Left ventricle myocardium superior (tissue), 1 donor: ENCODE measurements at places on chromosomes 3 and 15. TPM values are rescaled to one million over a fixed set of nuclear protein-coding genes. Genes with fewer than 3 reads are reported as not detected.

- no peak for DNase-seq
Observed at GRCh38 chr3:14913926-14914778, 33.2 kb upstream of the NR2C2 start.

DNA sequence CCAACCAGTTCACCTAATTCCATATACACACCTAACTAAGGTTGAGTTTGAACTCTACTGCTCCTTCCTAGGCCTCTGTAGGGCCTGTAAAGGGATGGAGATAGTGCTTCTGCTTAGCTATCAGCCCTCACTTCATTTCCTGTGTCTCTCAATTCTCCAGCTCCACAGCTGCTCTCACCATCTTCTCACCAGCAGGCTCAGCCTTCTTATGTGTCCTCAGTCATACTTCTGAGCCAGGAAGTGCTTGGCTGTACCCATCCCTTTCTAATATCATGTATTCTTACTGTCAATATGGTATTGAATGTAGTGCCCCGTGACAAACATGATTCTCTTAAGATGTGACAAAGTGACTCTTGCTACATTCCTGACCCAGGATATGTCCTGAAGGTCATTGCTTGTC, 116.9 kb downstream of the SLC9A9 start:
- DNase-seq: no peak

GRCh38 chr3:100416176-100416575, 14.8 kb downstream of the LNP1 start:
- no peak for DNase-seq

- no peak for DNase-seq
Observed at GRCh38 chr15:46278062-46278461, 643.2 kb downstream of the SQOR start.

DNA sequence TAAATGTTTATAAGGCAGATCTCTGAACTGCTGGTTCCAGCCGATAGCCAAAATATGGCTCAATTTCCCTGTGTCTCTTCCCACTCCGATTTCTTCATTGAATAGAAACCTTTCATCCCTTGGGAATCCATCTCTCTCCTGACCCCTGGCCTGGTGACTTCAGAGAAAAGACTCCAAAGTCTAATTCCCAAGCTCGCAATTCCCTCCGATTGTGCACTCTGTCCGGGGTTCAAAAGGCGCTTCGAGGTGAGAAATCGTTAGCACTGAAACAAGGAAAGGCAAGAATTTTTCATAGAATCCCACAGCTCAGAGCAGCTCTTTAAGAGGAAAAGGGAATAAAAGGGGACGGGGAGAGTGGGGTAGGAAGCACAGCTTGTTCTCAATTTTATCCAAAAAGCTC, 18.4 kb upstream of the RAD18 start:
- DNase-seq: no peak

DNA sequence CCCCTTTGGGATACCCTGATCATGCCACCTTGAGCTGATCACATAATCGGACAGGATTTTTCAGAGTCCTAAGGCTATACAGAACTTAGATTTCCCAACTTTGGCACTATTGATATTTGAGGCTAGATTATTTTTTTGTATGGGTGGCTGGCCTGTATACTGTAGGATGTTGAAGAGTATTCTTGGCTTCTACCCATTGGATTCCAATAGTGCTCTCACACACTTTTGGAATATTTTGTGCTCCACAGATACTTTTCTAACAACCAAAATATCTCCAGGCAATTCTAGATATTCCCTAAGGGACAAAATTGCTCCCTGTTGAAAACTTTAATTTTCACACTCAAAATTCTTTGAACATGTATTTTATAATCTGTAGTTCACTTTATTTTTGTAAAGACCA, 125.1 kb downstream of the ABI3BP start:
- DNase-seq: no peak

DNA sequence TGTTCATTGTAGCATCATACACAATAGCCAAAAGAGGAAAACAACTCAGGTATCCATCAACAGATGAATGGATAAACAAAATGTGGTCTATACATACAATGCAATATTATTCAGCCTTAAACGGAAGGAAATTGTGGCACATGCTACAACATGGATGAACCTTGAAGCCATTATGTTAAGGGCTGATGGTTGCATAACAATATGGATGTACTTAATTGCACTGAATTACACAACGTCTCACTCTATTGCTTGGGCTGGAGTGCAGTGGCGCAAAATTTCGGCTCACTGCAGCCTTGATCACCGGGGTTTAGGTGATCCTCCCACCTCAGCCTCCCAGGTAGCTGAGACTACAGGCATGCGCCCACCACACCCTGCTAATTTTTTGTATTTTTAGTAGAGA, 7.0 kb upstream of the TMEM62 start:
- DNase-seq: no peak

- no peak for DNase-seq
Observed at GRCh38 chr3:116114586-116114985, 330.7 kb downstream of the LSAMP start.

DNA sequence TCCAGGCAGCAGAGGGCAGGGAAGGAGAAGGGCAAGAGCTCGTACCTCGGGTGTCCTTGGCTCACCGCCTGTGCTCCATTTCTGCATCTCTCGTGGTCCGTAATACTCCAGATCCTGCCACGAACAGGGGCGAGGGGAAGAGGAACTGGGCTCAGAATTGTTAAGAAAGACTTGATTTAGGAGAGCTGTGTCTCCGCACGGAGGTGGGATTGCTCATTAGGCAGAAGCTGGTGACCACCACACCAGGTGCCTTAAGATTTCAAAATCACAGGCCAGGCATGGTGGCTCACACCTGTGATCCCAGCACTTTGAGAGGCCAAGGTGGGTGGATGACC, 37.2 kb upstream of the BDH1 start:
- DNase-seq: no peak

DNA sequence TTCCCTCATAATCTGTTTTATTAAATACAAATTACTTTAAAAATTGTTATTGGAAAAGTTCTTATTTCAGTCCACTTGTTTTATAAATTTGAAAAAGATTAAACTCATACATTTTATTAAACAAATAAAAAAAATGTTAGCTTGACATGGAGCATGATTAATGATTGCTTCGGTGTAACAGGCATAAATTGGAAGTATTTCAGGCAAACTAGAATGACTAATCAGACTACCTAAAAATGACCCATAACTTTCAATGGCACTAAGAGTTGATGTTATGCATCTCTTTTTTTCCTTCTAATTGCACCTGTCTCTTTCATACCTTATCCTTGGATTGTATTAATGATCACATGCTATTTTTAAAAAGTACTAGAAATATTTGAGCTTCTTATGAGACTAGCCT, 343.3 kb downstream of the ZNF385D start:
- no peak for DNase-seq

GRCh38 chr3:48472673-48472922, 26.1 kb downstream of the ATRIP start:
- no peak for DNase-seq

GRCh38 chr3:38627956-38628355, 21.5 kb downstream of the SCN5A start:
- no peak for DNase-seq

DNA sequence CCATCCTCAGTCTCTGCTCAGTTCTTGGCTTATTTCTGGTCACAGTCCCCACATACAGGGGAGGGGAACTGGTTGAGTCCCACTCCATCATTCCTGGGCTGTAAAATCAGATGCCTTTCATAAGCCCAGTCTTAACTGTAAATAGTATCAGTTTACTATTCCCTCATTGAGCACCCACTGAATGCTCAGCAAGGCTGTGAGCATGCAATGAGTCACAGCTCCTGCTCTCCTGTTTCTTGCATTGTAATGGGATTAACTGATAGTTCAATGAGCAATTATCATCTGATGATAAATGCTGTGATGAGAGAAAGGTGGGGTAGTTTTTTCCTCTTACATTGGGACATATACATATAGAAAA, 113.6 kb upstream of the TPM1 start:
- DNase-seq: no peak

DNA sequence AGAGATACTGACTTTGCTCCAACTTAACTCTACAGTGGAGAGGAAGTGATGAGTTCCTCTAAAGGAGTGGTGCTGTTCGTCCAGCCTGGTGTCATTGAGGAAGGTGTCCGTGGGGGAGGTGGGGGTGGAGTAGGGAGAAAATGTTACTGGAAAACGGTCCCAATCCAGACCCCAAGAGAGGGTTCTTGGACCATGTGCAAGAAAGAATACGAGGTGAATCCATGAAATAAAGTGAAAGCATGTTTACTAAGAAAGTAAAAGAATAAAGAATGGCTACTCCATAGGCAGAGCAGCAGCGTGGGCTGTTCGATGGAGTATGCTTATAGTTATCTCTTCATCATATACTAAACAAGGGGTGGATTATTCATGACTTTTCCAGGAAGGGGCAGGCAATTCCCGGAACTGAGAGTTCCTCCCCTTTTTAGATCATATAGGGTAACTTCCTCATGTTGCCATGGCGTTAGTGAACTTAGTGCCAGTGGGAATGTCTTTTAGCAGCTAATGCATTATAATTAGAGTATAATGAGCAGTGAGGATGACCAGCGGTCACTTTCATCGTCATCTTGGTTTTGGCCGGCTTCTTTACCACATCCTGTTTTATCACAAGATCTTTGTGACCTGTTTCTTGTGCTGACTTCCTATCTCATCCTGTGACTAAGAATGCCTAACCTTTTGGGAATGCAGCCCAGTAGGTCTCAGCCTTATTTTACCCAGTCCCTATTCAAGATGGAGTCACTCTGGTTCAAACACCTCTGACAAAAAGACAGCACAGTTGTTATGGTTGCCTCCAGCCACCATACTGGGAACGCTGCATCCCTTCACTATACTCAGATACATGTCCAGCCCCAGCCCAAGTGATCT, 38.6 kb downstream of the CLEC3B start:
- DNase-seq: peak; percentile 34

DNA sequence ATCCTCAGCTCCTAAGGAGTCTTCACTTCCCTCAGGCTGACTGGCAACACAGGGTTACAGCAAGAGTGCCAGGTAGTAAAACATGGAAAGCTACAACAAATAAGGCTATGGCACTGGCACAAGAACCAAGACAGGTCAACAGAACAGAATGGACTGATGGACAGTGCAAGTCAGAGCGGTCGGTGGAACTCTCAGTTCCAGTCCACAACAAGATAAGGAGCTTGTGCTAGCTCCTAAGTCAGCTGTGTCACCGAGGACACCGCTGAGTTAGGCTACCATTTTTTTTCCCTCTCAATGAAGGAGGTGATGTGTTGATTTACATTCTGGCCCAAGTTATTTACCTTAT, 55.9 kb upstream of the LIMD1 start:
- DNase-seq: no peak

- DNase-seq: no peak
Observed at GRCh38 chr3:10548992-10549391, 43.6 kb upstream of the ATP2B2 start.

GRCh38 chr3:105762749-105763658, 105.8 kb downstream of the CBLB start:
- no peak for DNase-seq

DNA sequence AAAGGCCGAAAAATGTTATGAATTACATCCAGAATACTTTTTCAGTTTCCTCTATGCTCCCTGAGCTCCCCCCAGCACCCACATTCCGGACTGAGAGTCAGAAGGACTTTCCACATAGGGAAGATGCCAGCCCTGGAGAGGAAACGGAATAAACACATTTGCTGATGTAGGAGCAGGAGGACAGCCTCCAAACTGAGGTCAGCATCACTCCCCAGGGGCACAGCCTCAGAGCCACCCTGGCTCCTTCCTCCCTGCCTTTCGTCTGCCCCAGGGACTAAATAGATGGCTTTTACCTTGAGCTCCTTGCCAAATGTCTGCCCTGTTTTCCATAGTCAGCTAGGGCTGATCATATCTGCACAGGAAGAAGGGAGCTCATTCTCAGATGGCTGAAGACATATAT, 22.6 kb upstream of the SLCO2A1 start:
- DNase-seq: no peak

DNA sequence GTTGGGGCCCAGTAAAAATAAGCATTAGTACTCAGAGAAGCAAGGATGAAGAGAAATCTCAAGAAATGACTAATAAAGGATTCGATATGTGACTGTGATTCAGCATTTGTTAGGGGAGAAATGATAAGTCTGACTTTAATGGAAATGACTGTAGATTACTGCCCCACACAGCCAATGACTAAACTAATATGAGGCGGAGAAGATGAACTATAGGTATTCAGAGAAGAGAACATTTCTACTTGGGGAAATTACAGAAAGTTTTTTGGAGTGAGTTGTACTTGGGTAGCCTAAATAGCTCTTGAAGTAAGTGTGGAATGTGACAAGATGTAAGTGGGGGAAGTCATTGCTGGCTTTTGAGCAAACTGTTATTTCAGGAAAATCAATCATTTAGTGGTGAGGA, 380.0 kb downstream of the PDCD6IP start:
- DNase-seq: no peak

DNA sequence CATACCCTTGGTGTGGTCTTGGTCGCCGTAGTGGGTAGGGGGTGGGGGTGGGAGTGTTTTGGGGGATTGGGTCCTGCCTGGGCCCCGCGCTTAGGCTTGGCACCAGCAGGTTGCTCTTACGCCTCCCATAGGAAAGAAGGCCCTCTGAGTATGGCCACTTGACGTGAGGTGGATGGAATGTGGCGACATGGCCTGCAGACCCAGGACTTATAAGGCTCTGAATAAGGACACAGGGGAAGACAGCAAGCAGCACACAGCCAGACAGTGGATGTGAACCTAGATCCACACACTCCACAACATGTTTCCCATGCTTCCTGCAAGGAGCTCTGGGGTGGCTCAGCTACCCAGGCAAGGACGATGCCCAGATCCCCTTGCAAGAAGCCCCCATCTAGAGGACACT, 12.4 kb downstream of the RBPMS2 start:
- DNase-seq: no peak

GRCh38 chr3:24540821-24541220, 46.2 kb upstream of the THRB start:
- no peak for DNase-seq

- no peak for DNase-seq
Observed at GRCh38 chr15:42608110-42608531, 32.7 kb downstream of the STARD9 start.

Gene UROC1
- total RNA-seq: not detected

Gene HESX1
- 0.77 TPM for total RNA-seq

Gene PLSCR1
- total RNA-seq: 23.6 TPM

Gene REC114
- 0.84 TPM for total RNA-seq

Gene GLDN
- 10.8 TPM for total RNA-seq

Gene GCNT3
- not detected for total RNA-seq

Gene P4HTM
- total RNA-seq: 27.6 TPM

Gene PROK2
- 0.22 TPM for total RNA-seq

Gene EPHB1
- total RNA-seq: 1.8 TPM

Gene APPL1
- 49.2 TPM for total RNA-seq

Gene BSN
- total RNA-seq: 0.30 TPM

Gene LRRC2
- total RNA-seq: 122 TPM

Gene ANKUB1
- total RNA-seq: not detected

Gene GOLGA6D
- total RNA-seq: not detected

Gene AGBL1
- total RNA-seq: not detected

Gene THSD4
- 80.7 TPM for total RNA-seq

Gene A4GNT
- total RNA-seq: not detected

Gene WWTR1
- 40.0 TPM for total RNA-seq

Gene IL17RB
- 3.1 TPM for total RNA-seq

Gene LSAMP
- 19.9 TPM for total RNA-seq

Gene CDHR4
- not detected for total RNA-seq

Gene PRR20G
- total RNA-seq: not detected

Gene KNG1
- 0.37 TPM for total RNA-seq
